ENCODE measurements at places on chromosomes 4 and X.

- no peak overlapping the region for H3K4me3 ChIP-seq
- no peaks in the 10 kb centered on the region for H3K36me3 ChIP-seq
- no peak for DNase-seq
- H3K27me3 ChIP-seq = no peaks in the 10 kb centered on the region
Measured at GRCh38 chrX:110308220-110308619, 9.7 kb downstream of the AMMECR1 start.

GRCh38 chr4:76601791-76602190 is 166.8 kb downstream of the SHROOM3 start:
- no peaks in the 10 kb centered on the region for H3K36me3 ChIP-seq
- no peak for DNase-seq
- H3K4me1 ChIP-seq = no peaks in the 10 kb centered on the region

GRCh38 chrX:152810403-152810802 is 20.2 kb downstream of the CETN2 start:
- no peak overlapping the region for H3K27ac ChIP-seq
- peaks cover 1% of the 10 kb centered on the region for H3K27me3 ChIP-seq
- no peaks in the 10 kb centered on the region for H3K4me1 ChIP-seq
- no peaks in the 10 kb centered on the region for H3K36me3 ChIP-seq
- no peak for DNase-seq
- no peak overlapping the region for H3K4me3 ChIP-seq

DNA sequence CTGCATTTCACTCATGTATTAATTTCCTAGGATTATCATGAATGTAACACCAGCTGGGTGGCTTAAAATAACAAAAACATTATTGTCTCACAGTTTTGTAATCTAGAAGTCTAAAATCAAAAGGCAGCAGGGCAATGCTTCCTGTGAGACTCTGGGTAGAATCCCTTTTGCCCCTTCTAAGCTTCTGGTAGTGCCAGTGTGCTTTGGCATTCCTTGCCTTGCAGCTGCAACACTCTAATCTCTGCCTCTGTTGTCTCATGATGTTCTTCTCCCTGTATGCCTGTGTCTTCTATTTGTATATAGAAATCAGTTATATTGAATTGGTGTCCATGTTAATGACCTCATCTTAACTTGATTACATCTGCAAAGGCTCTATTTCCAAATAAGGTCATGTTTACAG is 1117.3 kb downstream of the PCDH18 start:
- no peak for DNase-seq
- H3K27me3 ChIP-seq = no peaks in the 10 kb centered on the region
- H3K4me3 ChIP-seq = no peak overlapping the region
